ENCODE measurements at places on chromosomes 1 and 21.

- no peak for DNase-seq
Observed at GRCh38 chr21:26560612-26561011, 12.5 kb downstream of the CYYR1 start.

- no peak for DNase-seq
Observed at GRCh38 chr21:46356494-46357334, 32.8 kb downstream of the PCNT start.

- DNase-seq: peak; percentile 44
Observed at GRCh38 chr1:243946946-243947345, 96.9 kb upstream of the AKT3 start.

- DNase-seq: no peak
Observed at GRCh38 chr1:111364690-111365089, 62.8 kb downstream of the OVGP1 start.

DNA sequence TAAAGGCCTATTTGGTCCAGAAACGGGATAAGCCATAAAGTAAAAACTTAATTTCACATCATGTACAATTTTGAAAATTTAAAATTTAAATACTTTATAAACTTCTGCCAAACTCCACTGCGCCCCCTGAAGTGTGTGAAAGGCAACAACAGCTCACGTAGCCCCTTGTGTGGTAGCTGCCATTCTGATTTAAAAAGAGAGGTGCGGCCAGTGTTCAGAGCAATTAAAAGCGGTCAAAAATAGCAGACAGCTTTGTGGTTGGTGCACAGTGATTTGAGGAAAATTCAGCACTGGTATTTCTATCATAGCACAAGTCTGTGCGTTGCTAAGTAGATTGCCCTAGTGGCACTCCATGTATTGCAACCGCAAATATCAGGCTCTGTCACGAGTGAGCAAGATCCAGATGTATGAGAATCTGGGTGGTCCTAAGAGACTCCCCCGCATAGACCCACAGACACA lies 122.5 kb downstream of the ATG4C start:
- no peak for DNase-seq

DNA sequence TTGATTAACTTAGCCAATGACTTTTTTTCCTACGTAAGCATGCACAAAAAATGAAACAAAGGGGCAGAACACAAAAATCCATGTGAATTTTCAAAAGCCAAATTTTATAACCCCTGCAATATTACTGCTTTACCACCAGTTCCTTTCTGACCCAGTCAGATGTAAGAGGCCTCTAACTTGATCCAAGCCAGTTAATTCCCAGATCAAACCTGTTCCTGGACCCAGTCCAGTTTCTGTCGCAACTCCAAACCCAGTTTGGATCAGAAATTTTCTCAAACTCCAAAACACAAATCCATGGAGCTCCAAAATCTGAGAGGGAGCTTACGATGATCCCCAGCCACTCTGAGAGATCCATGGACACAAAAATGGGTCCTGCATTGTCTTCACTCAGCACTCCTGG lies 7.8 kb upstream of the ZYG11A start:
- DNase-seq: no peak

DNA sequence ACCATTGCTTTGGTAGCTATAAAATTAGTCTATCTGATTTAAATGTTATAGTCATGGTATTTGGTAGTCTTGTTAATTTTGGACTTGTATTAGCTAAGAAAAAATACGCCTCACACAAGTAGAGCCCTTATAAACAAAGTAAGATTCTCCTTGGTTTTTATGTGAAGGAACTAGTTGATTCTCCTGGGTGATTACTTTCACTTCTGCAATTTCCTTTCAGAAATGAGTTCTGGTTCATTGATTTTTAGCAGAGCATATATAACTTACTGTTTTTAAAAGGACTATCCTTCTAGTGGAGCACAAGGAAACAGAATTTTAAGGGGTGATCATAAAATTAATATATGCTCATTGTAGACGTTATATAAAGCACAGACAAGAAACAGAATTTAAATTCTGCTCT lies 120.1 kb downstream of the BACH1 start:
- no peak for DNase-seq

- no peak for DNase-seq
Observed at GRCh38 chr1:36365381-36365780, 20.3 kb downstream of the STK40 start.

DNA sequence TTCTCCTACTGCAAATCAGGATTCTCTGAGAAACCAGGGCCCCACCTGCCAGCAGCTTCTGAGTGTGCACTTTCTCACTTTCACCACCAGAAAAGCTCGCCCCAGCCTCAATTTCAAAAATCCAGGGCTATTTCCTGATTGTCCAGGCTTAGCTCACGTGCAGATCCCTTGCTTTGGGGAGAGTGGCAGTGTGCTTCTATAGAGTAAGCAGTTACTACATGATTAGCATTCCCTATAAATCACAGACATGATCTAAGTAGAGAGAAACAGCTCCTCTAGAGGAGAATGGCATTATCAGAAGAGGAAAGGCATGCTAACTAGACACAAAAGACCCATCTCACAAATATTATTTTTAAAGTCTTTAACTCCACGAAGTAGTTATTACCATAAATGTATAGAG lies 456.0 kb upstream of the PKN2 start:
- no peak for DNase-seq

DNA sequence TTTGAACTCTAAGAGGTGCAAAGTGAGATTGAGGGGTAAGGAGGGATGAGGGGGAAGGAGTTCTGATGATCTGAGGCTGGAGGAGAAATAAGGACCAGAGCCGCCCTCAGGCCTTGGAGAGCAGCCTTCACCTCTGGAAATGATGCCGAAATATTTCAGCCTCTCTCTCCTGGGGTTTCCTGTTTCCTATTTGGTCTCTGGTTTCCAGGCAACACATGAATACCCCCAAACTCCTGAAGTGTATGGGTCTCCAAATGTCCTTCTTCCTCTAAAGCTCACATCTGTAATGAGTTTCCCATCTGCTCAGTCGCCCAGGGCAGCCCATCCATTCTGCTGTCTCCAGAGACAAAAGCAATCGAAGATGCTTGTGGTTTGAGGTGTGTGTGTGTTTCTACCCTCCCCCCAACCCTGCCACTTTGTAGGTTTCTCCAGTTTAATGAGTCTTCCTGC lies 52.0 kb upstream of the FAM20B start:
- no peak for DNase-seq

DNA sequence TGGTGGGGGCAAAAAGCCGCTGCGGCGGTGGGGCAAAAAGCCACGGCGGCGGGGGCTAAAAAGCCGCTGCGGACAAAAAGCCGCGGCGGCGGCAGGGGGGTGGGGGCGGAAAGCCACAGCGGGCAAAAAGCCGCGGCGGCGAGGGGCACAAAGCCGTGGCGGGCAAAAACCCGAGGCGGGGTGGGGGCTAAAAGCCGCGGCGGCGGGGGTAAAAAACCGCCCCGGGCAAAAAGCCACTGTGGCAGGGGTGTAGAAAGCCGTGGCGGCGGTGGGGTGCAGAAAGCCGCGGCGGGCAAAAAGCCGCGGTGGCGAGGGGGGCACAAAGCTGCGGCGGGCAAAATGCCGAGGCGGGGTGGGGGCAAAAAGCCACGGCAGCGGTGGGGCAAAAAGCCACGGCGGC lies 3901.8 kb downstream of the SRGAP2C start:
- no peak for DNase-seq

- DNase-seq: no peak
Observed at GRCh38 chr1:40350391-40350790, 23.1 kb upstream of the SMAP2 start.

GRCh38 chr1:55179177-55179835 lies 35.9 kb downstream of the USP24 start:
- DNase-seq: no peak

GRCh38 chr1:67019600-67020136 lies 34.3 kb downstream of the SLC35D1 start:
- no peak for DNase-seq

- no peak for DNase-seq
Observed at GRCh38 chr1:59317780-59318179, 20.9 kb downstream of the FGGY start.

- no peak for DNase-seq
Observed at GRCh38 chr1:23527366-23527765, 3.7 kb downstream of the E2F2 start.

GRCh38 chr1:153791648-153792253 lies 16.5 kb downstream of the SLC27A3 start:
- DNase-seq: no peak

DNA sequence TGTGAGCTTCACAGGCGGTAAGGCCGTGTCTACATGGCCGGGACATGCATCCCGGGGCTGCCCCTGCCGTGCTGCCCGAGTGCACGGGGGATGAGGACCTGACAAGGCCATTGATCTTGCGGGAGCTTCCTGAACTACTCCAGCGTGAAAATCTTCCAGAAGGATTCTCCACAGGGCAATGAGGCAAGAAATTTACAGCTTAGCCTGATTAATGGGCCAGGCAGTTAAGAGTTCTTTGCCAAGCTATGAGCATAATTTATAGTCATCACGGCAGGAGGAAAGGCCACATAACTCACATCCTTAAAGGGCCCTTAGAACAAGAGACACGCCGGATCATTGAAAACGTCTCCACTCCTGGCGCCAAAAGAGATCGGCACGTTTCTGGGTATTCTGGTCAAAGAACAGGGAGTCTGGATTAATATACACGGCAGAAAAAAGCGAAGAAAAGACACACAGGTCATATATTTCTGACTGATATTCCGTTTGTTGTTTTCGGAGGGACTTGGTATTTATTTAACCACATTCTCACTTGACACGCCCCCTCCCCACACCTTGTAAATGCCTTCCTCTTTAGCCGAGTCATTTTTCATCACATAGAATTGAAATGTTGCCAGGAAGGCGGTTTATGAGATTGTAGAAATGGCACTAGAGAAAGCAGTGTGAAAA lies 180.5 kb downstream of the DYRK1A start:
- no peak for DNase-seq

DNA sequence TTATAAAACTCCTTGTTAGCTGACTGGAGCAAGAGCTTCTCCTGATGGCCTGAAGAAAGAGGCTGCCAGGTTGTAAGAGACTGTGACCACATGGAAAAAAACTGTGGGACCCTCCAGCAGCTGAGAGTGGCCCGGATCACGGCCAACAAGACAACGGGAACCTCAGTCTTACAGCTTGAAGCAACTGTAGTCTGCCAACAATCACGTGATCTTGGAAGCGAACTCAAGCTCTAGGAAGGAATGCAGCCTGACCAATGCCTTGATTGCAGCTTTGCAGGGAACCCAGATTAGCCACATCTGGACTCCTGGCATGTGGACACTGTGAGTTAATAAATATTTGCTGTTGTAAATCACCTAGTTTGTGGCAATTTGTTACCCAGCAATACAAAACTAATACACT lies 442.6 kb upstream of the PRMT6 start:
- no peak for DNase-seq

- no peak for DNase-seq
Observed at GRCh38 chr1:20405893-20406604, 80.0 kb downstream of the CAMK2N1 start.

DNA sequence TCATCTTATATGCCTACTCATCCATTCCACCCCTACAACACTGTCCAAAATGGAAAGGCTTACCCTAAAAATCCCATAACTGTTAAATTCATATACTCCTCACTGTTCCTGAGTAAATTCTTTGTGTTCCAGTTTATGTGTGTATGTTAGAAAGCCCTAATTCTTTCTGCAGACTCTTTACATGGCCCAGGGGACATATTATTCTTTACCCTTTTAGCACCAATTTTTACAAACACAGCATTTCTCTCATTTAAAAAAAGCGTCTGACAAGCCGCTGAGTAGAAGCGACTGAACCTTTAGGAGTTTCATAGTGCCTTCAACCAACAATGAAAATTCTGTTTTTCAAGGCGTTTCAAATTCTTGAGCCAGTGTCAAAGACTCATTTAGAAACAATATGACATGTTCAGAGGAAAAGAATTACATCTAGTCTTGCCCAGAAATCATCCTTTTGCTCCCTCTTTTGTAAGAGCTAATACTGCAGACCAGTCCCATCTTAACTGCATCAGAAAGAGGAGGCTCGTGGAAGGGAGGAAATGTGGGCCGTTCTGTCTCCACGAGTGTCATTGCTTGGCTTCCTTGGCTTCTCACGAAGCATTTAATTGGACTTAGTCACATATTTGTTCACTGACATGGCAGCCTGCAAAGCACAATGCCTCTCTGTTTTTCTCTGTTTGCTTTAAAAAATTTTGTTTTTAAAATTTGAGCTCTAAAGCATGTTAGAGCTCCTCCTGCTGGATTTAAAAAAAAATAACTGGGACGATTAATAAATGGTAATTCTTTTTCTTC lies 21.3 kb upstream of the C1orf105 start:
- DNase-seq: peak; percentile 54

DNA sequence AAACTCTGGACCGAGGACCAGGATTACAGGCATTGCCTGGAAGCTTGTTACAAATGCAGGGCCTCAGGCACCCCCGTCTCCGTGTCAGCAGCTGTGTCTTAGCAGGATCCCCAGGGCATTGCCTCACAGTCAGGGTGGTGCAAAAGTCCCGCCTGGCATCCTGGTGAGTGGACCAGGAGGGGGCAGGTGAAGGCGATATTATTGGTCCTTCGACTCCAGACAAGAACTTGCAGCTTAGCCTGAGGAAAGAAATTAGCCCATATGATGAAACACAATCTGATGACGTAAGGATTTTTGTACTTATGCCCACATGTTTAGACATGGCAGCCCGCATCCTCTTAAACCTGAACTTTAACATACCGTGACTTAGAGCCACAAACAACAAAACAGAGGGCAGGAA lies 40.8 kb downstream of the RSPH1 start:
- DNase-seq: no peak

DNA sequence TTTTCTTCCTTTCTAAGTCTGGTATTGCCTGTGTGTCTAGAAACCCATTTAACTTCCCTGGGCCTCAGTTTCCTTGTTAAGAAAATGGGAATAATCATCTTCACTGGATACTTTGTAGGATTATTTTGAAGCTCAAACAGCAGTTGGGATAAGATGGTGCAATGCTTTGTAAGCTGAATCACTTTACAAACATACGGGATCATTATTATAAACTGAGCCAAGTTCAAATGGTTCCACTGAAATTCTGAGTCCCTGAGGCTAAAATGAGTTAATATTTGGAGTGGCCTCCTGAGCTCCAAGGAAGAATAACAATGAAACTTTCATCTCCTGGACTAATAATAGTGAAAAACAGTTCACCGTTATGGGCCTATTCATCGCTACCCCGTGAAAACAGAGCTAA lies 388.0 kb downstream of the PLPP3 start:
- no peak for DNase-seq

DNA sequence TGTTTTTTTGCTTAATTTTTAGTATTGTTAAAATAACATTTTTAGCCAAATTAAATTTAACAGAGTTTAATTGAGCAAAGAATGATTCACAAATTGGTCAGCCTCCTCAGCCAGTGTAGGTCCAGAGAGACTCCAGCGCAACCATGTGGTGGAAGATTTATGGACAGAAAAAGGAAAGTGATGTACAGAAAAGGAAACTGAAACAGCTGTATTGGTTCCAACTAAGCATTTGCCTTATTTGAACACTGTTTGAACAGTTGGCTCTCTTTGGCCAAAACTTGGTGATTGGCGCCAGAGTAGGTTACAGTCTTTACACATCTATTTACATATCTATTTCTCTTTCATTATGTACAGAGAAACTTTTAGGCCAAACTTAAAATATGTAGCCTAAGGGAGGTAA lies 19.4 kb downstream of the RPS6KC1 start:
- DNase-seq: peak; percentile 28
